ENCODE measurements at places on chromosomes 3 and 15. TPM values are rescaled to one million over a fixed set of nuclear protein-coding genes. Genes with fewer than 3 reads are reported as not detected.

Gene SH3GL3
- 1.3 TPM for total RNA-seq

Gene ANKDD1A
- 1.4 TPM for total RNA-seq

Gene KCNH8
- not detected for total RNA-seq

Gene FAM107A
- 0.13 TPM for total RNA-seq

Gene CPB1
- not detected for total RNA-seq

Gene RUBCN
- total RNA-seq: 10.6 TPM

Gene NR1I2
- not detected for total RNA-seq

Gene ARL8B
- total RNA-seq: 61.5 TPM

Gene WWTR1
- 115 TPM for total RNA-seq

Gene GABRB3
- 59.9 TPM for total RNA-seq

Measured in A549 treated with ZK216348 at 1 μM for 4 hours (cell line).